Stimulated activated CD4-positive, alpha-beta T cell treated with anti-CD3 and anti-CD28 coated beads, Interleukin-2, amount 100 ng/mL, for 24 hours (primary cell): ENCODE measurements at places on chromosomes 4 and X.

DNA sequence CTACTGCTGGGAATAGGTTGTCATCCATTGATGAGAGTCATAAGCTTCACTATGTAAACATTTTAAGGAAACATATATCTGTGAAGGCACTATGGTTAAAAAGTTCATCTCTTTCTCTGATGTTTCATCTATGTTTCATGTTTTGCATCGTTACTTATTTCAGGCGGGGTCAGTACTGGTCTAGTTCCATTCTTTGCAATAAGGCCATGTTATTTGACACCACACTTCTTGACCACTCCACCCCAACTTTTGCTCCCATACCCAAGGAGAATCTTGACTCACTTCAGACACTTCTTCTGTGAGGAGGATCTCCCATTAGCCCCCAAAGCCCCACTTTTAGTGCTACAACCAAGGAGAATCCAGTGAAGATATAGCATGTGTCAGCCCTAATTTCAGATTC, 119.4 kb downstream of the GRIA3 start:
- DNase-seq = no peak

DNA sequence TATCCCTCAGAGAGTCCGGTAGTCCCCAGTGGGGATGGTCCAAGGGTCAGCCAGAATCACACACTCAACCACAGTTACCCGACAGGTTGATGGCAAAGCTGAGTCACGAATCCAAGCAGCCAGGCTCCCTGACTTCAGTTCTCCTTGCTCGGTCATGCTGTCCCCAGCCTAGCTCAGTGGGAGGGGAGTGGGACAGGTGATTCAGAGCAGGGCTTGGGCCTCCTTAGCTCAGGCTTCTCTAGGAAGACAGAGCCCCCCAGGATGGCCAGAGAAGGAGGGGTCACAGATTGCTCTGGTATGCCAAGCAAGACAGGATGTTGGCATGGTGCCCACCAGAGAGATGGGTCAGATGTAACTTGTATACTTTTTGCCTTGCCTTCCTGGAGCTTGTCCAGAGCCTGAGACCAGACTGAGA, 66.5 kb downstream of the EFNB1 start:
- no peak for DNase-seq

- DNase-seq = no peak
Measured at GRCh38 chr4:145217349-145217748, 37.0 kb upstream of the OTUD4 start.

DNA sequence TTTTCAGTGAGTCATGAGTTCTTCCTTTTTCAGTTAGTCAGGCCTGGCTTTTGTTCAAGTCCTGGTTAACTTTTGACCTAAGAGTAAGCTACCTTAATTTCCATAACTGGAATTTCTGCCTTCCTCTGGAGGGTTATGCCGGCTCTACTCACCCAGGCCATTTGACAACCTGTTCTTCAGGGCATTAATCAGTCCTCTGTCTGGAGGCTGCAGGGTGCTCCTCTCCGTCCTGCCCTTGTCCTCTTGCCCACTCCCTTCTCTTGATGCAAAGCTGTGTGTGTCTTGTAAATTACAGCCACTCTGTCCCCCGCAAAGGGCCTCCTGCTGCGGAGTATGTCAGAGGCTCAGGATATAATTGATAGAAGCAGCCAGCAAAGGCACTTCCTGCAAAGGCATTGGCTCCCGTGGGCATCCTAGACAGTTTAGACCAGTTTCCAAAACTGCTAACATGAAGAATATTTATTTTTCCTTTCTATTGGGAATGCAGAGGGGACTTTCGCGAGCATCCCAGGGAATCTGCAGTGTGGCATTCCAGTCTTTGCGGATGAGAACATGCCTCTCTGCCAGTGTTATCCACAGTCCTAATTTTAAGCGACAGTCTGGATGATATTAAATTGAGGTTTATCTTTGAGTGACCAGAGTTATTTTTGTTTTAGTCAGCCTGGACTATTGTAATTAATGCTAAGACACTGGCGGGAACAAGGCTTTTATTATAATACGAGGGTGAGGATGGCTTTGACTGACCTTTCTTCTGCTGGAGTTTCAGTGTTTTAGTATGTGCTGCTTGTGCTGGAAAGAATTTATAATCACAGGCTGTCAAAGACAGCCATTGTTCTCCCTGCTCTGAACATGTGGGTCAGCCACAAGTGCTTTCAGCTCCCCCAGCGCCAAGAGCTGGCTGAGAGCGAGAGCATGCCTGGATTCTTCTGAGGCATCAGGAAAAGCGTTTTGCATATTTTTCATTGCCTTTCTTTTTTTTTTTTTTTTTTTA, 74.2 kb downstream of the LIMCH1 start:
- DNase-seq = no peak

DNA sequence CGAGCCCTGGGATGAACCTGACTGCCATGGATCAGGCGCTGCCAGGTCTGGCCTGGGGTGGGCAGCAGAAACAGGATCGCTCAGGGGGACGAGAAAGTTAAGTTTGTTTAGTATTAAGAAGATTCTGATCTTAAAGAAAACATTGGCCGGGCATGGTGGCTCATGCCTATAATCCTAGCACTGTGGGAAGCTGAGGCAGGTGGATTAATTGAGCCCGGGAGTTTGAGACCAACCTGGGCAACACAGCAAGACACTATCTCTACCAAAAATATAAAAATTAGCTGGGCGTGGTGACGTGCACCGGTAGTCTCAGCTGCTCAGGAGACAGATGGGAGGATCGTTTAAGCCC, 696 bp upstream of the FLNA start:
- no peak for DNase-seq

GRCh38 chr4:100268789-100269188, 78.5 kb upstream of the DDIT4L start:
- no peak for DNase-seq

DNA sequence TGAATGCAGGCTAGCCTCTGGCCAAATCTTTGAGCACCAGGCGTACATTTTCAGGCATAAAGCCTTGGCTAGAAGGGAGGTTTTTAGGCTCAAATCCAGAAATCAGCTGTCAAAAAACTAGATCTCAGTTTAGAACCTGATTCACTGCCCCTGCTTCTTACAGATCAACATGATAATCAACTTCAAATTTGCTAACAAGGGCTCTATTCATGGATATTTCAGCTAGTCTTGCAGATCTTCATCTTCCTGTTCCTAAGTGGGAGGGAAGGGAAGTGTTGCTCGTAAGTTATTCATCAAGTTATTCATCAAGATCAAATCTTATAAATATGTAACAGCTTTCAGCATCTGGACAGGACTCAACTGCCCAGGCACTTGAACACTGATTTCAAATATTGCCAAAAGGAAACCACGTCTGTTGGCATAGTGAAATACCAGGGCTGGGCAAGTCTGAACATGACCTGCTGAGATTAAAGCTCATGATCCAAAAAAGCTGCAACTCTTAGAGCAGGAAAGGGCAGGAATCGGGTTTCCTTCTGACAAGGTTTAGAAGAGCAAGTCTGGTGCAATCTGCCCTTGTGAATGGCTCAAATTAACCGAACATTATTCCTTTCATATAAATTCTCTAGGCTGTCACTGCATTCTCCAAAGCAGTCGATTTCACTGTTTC, 200.3 kb downstream of the PDGFC start:
- DNase-seq = no peak

DNA sequence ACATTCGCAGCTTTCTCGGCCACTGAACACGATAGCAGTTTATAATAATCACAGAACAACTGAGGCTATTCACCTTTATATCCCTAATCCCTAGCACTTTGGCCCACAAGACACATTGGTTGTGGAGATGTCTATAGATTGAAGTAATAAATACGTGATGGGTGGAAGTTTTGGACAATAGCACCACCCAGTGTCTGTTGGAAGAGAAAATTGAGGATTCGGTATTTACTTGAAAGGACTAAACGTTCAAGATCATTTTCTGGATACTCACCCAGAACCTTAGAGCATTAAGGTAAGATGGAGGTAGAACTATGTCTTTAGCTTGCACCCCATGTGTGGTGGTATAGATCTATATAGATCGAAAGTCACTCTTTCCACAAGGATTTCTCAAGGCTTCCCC, 787 bp upstream of the TMSB15A start:
- no peak for DNase-seq

GRCh38 chrX:97363843-97364242, 480.1 kb downstream of the RPA4 start:
- no peak for DNase-seq

DNA sequence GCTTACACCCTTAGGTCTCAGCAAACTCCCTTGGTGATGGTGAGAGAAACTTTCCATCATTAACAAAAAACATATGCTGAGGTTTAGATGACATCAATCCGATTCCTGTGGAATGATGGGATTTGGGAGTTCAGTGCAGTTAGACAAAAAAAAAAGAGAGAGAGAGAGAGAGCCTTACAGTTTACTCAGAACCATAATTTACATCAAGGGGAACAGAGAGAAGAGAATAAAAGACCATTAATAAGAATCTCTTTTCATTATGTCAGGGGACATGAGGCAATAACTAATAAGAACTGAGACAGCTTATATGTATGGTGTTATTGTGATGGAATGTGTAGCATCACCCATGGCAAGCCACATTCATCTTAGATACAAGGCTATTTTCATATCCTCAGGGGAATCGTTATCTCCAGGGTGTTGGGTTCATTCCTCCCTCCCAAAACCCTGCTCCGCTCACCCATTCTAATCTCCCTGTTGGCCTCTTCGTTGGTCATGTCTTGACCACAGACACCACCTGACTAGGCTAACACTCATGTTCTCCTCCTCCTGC, 175.7 kb upstream of the MXRA5 start:
- no peak for DNase-seq

- no peak for DNase-seq
Measured at GRCh38 chrX:40140706-40141499, 43.1 kb upstream of the BCOR start.

DNA sequence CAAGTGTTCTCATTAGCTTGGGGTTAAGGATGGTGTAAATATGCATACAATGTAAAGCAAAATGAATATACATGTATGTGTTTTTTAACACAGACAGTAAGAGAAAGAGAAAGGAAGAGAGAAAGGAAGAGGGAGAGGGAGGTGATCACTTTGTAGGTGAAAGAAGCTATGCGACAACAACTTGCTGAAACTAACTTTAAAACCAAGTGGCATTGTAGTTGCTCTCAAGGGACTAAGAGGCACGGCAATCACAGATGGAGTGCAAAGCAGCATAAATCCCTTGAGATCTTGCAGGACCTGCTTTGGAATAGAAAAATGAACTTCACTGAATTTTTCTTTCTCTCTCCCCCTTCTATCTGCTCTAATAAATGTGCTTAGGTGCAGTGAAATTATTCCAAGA, 1665.0 kb upstream of the TENM3 start:
- DNase-seq = no peak

DNA sequence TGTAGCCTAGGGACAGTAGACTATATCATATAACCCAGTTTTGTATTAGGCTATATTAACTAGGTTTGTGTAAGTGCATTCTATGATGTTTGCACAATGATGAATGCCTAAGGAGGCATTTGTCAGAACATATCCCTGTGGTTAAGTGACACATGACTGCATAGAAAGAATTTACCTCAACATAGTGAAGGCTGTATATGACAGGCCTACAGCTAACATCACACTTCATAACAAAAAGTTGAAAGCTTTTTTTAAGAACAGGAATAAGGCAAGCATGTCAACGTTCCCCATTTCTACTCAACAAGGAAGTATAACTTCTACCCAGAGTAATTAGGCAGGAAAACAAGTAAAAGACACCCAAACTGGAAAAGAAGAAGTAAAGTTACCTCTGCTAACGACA, 165.9 kb upstream of the NDST4 start:
- DNase-seq = no peak
